Activated naive CD4-positive, alpha-beta T cell treated with anti-CD3 and anti-CD28 coated beads, Interleukin-2, amount 50 U/mL, for 72 hours (primary cell): ENCODE measurements at places on chromosomes 6 and 20. TPM values are rescaled to one million over a fixed set of nuclear protein-coding genes. Genes with fewer than 3 reads are reported as not detected.

Gene TPMT
- 3.9 TPM for total RNA-seq

- no peak for DNase-seq
Measured at GRCh38 chr20:3933218-3933617, 44.0 kb downstream of the PANK2 start.

Gene PCSK2
- total RNA-seq, result not detected

DNA sequence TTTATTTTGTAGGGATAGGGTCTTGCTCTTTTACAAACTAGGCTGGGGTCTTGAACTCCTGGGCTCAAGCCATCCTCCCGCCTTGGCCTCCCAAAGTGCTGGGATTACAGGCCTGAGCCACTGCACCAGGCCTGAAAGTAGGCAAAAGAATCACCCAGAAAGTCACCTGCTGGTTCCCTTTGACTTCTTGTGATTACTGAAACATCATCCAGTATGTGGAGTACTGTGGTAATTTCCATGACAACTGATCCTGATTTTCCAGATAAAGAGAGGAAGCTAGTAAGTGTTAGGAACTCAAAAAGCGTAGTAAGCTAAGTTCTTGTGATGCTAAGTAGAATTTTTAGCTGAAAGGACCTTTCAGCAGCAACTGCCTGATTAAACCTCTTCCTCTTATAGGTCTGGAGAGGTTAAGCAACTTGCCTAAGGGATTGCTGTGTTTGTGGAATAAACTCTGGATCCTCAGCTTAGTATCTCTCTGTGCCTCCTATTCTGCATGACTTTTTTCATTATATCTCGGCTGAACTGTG, 16.8 kb downstream of the RALY start:
- DNase-seq, result no peak

DNA sequence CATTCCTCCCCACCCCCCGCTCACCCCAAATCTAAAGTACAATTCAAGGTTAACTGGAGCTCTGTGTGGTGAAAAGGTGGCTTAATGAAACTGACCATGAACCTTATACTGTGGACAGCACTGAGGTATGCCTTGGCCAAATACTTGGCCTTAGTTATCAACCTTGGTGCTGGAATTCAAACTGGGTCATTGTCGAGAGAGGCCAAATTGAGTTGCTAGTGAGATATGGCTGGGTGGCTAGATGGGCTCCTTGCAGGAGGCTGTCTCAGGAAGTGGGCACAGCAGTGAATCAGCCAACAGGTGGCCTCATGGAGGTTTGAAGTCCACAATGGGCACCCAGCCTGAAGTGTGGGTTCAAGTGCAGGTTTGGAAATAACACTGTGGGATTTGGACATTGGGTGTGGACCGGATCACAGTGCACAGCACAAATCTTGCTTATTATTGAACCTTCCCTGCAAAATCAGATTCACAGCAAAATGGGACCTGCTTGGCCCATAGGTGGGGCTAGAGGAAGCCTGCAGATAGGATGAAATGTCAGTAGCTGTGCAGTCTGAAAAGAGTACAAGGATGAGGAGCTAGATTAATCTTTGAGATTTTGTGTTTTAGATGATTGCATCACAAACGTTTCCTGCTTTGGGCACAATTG, 5.6 kb upstream of the BTBD3 start:
- DNase-seq, result no peak

Gene RGS17
- total RNA-seq, result not detected

Gene PRICKLE4
- total RNA-seq, result not detected

DNA sequence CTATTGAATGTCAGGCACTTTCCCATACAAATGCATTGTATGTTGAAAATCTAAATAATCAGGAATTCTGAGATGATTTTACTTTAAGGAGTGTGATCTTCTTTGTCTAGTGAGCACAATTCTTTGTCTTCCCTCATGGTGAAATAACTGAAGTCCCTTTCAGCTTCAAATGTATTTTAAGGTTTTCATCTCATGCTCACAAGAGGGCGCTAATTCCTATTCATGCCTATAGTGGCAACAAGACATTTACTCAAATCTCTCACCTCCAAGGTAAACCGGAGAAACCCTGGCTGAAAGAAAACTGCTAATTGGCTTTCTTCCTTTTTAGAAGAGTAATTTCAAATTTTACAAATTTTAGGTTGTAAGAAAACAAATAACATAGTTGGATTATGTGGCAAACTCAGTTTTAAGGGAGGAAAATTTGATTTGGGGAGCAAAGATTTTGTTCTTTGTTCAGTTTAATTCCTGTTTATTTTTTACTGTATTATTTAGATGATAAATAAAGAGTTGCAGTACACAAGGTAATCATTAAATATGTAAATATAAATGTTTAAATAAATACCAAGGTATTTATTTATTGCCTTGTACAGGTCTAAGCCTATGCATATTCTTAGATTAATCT, 69.1 kb downstream of the SLC35F1 start:
- no peak for DNase-seq

DNA sequence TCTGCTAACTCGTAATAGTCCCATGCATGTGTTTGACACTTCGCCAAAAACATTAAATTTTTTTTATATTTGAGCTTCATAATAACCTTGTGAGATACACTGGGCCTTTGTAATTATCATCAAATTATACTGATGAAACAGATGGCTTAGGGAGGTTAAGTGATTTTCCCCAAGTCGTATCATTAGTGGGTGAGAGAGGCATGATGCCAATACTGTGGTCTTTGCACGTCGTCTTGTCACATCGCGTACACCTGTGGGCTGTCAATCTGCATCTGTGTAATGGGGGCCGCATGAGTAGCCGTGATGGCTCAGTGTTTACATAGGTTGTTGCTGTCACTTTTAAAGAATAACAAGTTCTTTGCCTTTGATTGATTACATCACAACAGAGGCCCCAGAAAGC, 1.7 kb downstream of the PRL start:
- no peak for DNase-seq

GRCh38 chr6:49582529-49582928, 32.1 kb downstream of the C6orf141 start:
- DNase-seq, result no peak

Gene OPRM1
- total RNA-seq, result not detected

Gene C6orf141
- total RNA-seq, result 0.35 TPM

DNA sequence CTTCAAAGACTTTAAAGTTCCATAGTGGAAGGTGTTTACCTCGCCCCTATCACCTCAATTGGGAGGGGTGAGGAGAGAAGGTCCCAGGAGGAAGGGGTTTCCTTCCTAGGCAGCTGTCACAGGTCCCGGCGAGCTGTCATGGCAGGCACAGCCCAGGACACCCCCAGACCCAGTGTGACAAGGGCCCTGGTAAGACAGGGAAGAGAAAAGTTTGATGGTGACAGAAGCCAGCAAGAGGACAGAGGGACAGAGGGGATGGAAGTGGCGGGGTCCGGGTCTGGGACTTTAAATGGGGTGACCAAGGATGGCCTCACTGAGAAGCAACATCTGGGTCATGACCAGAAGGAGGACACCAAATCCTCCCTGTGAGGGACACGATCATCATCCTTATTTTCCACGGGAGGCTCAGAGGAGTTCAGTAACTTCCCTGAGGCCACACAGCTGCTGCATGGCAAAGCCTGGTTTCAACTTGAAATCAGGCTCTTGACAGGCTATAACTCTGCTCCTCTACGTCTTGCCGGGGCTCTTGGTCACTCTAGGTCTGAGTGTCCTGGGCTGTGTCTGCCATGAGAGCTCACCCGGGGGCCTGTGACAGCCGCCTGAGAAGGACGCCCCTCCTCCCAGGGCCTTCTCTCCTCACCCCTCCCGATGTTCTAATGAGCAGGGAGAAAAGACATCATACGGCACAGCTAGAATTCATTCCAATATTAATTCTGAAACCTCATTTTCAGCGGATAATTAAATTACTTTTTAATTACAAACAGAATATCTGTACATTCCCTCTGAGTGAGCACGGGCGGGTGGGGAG, 222.2 kb downstream of the PREX1 start:
- no peak for DNase-seq

GRCh38 chr6:30265181-30265580, 52.0 kb upstream of the TRIM26 start:
- no peak for DNase-seq

Gene GUCA1A
- total RNA-seq, result 0.37 TPM

GRCh38 chr6:169101036-169101805, 152.4 kb downstream of the THBS2 start:
- no peak for DNase-seq

- no peak for DNase-seq
Measured at GRCh38 chr6:134021396-134022122, 30.9 kb downstream of the SLC2A12 start.

GRCh38 chr6:259316-259715, 33.0 kb upstream of the DUSP22 start:
- no peak for DNase-seq

Gene PPP1R16B
- total RNA-seq, result 45.5 TPM

- DNase-seq, result no peak
Measured at GRCh38 chr6:108653949-108654348, 93.2 kb downstream of the FOXO3 start.

Gene CLPSL1
- total RNA-seq, result not detected

DNA sequence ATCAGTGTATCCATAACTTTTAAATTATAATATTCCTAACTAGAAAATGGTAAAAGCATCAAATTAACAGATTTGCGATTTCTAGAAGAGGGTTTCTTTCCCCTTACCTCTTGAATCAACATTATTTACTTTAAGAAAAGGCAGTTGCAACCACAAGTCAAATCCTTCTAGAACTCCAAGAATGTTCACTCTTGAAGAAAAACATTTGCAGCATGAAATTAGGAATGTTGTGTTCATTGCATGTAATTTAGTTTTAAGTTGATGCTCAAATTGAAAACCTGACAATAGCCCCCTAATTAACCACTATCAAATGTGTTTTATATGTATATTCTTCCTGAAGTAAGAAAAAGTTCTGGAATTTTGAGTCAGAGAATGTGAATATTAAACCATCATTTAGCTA, 2.3 kb upstream of the REV3L start:
- DNase-seq, result no peak
